NCI-H187 (cell line): ENCODE measurements at places on chromosomes 1 and 21.

GRCh38 chr1:210822932-210823331 is 311.0 kb downstream of the KCNH1 start:
- no peak for DNase-seq

DNA sequence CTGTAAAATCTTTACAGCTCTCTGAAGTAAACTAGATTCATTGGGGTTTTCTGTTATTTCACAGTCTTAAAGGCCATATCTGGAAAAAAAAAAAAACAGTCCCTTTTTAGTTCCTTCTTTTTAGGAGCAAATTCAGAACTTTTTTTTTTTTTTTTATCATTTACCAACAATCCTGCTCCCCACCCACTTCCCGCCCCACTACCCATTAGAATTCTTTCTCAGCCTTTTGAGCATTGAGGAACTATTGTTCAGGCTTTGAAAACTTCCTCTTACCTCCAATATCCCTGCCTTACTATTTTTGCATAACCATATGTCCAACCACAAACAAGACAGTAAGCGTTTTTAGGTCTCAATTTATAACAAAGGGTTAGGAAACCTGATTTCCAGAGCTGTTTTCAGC is 330.1 kb downstream of the PLPP3 start:
- DNase-seq, result no peak

GRCh38 chr1:114956570-114956969 is 73.1 kb upstream of the TSHB start:
- DNase-seq, result no peak

- peak; percentile 89 for DNase-seq
Observed at GRCh38 chr21:46229133-46229922, 754 bp upstream of the LSS start.

- DNase-seq, result no peak
Observed at GRCh38 chr1:229479660-229480399, 28.3 kb downstream of the NUP133 start.

DNA sequence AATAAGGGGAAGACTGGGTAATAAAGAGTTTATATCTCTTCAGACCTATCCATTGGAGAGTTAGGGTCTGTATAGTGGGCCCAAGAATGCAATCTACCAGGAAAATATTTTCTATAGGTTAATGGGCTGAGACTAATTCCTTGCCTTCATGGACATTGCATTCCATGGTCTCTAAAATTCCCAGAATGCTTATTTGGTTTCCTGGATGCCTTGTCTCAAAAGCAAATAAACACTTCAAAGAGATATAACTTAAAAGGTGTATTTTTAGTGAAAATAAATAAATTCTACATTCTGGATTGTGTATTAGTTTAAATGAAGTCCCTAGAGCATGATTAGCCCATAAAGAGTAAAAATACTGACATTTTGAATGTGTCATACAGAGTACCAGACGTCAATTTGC is 550.1 kb upstream of the PKN2 start:
- DNase-seq, result no peak

GRCh38 chr21:46326110-46326703 is 2.3 kb downstream of the PCNT start:
- no peak for DNase-seq

GRCh38 chr1:112985123-112985522 is 29.1 kb upstream of the SLC16A1 start:
- DNase-seq, result no peak

- no peak for DNase-seq
Observed at GRCh38 chr1:230174041-230174440, 107.0 kb downstream of the GALNT2 start.

DNA sequence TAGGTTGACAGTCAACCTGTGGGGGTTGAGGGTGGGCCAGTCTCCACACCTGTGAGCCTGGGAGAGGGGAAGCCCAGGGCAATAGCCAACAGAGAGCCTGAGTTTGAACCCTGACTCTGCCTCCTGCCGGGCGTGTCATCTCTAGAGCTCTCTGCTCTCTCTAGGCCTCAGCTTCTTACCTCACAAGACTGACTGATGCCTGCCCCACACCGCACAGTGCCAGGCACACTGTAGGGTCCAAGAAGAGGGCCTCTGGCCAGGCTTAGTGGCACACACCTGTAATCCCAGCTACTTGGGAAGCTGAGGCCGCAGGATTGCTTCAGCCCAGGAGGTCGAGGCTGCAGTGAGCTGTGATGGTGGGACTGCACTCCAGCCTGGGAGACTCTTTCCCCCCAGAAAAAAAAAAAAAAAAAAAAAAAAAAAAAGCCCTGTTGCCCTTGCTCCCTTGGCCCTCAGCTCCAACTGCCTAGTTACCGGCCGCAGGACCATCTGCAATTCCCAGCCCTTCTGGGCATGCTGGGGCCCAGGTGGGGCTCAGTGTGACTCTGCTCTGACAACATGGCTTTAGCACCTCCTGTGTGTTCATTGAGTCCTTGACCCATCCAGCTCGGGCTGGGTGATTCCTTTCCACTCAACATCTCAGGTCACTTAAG is 25.1 kb downstream of the GRHL3 start:
- DNase-seq, result no peak

- DNase-seq, result peak; percentile 23
Observed at GRCh38 chr1:180482425-180483275, 19.7 kb downstream of the ACBD6 start.
